Fibroblast of skin of scalp (primary cell): ENCODE measurements at places on chromosomes 12 and 14.

DNA sequence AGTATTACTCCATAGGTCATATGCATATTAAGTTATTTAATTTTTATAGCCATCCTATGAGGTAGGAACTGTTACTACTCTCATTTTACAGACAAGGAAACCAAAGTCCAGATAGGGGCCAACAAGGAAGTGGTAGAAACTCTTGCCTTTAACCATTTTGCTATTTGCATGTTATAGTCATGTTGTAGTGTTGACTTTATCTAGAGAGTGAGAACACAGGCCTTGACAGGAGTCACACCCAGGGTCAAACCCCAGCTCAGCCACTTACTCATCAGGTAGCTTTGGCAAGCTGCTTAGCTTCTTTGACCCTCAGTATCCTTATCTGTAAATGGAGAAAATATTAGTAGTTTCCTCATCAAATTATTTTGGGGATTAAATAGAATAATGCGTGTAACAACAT is 156.2 kb downstream of the CAND1 start:
- DNase-seq = no peak

DNA sequence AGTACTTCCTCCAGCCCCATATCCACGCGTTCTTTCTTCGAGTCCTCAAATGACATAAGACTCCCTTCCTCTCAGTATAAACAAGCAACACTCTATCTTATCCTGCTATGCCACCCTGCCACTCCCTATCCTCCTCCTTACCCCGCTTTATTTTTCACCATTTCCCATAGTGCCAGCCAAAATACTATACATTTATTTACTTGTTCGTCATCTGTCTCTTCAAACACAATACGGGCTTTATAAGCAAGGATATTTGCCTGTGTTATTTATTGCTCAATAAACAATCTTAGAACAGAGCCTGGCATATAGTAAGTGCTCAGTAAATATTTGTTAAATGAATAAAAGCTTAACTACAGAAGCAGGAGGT is 444.9 kb downstream of the EGLN3 start:
- DNase-seq = no peak

DNA sequence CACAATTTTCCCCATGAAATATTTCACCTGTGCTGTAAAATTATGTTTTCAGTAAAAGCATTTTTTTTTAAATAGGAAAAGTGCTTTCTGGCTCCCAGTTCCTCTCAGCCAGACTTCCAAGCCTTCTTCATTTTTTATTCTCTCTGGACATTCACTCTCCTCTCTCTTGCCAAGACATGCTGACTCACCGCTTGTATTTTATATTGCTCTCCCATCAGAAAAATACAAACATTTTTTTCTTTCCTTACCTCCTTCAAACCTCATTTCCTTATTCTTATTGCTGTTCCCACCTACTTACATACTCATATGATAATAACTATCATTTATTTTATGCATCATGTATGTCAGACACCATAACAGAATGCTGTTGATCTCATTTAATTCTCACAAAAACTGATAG is 37.7 kb upstream of the ZNF641 start:
- no peak for DNase-seq

DNA sequence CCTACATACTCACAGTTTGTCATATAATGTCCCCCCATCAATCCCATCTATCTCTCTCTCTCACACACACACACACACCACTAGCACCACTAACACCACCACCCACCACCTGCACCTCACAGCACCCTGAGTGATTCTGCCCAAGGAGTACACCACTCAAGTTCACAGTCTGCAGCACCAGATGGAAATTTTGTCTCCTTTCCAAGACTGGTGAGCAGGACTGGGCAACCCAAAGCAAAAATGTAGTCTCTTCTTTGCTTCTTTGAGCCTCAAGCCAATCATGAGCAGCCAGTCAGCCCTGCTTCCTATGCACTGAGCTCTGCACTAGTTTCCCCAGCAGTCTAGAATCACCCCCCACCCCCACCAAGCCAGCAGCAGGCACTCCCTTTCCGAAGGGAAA is 15.0 kb upstream of the ARMH4 start:
- DNase-seq = no peak

- DNase-seq = no peak
Measured at GRCh38 chr12:64635356-64635998, 25.2 kb downstream of the RASSF3 start.

GRCh38 chr14:36256126-36256801 is 64.2 kb downstream of the MBIP start:
- no peak for DNase-seq

DNA sequence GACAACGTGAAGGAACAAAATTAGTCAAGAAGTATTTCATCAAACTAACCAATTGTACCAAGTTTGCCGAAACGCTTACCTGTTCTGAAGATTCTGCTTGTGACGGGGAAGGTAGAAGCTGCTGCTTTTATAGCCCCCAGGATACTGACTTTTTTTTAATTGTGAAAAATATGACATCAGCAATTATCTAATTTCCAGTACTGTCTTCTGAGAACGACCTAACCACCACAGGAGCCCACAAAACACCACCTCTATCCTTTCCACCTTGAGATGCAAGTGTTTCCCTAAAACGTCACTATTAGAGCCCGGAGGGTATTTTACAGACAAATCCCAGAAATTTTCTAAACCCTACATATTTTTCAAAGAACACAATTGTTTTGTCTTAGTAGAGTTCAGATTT is at the start of gene IL22:
Gene IL22 (minus strand): TSS at position 101 of the 400 bp plus-strand sequence. CDS start 156 bp downstream, outside the sequence.
- no peak for DNase-seq

GRCh38 chr12:58420503-58420902 is 479.1 kb downstream of the ATP23 start:
- no peak for DNase-seq

- no peak for DNase-seq
Measured at GRCh38 chr12:793711-794110, 41.3 kb downstream of the WNK1 start.

DNA sequence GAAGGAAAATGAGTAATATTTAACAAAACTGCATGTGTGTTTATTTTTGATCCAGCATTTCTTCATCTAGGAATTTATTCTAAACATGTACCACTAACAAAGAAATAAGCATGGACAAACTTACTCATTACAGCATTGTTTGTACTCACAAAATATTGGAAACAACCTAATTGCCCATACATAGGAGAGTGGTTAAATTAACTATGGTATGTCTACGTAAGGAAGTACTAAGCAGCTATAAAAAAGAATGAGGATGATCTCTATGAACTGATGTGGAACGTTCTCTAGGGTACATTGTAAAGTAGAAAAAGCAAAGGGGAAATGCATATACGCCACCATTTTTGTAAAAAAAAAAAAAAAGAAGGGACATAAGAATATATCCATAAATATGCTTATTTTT is 17.4 kb upstream of the TAS2R42 start:
- DNase-seq = no peak

- DNase-seq = no peak
Measured at GRCh38 chr14:76923431-76924370, 97.5 kb downstream of the LRRC74A start.

DNA sequence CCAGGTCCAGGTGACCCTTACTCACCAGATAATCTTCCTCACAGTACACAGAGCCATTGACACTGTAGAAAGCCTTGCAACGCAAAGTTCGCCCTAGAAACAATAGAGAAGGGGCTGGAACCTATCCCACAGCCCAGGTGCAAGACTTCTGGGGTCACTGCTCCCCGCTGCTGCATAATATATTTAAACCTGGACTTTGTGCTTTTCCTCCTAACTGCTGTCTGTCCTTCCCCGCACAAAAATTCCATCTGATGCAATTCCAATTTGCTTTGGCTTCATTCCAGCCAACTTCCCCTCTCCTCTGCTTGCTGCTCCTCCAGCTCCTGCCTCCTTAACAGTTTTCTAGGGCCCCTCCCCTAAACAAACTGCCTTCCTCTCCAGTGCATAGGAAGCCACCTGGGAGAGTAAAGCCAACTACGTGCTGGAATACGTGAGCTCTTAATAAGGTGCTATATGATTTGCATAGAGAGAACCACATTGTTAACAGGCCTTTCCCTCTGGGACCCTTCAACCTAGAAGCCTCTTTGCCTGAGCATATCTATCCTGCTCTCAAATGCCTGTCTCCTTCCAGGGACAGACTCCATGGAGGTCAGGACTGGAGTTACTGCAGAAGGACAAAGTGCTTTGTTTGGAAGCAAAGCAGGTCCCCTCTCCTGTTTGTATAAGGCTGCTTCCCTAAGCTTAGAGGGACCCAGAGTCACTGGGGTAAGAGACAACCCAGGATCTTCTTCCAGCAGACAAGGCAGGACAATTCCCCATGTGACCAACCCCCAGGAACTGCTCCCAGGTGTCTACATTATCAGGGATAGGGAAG is 5.5 kb downstream of the AJUBA start:
- peak; percentile 82 for DNase-seq

- no peak for DNase-seq
Measured at GRCh38 chr12:51941604-51942003, 9.9 kb upstream of the ACVR1B start.

DNA sequence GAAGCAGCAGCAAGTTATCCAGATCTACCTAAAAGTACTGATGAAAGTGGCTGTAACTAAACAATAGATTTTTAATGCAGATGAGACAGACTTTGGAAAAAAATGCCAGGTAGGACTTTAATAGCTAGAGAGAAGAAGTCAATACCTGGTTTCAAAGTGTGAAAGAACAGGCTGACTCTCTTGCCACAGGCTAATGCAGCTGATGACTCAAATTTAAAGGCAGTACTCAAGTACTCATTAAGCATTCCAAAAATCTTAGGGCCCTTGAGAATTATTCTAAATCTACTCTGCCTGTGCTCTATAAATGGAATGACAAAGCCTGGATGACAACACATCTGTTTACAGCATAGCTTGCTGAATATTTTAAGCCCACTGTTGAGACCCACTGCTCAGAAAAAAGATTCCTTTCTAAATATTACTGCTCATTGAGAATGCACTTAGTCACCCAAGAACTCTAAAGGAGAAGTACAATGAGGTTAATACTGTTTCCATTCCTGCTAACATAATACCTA is 68.6 kb upstream of the SYT1 start:
- DNase-seq = no peak

- DNase-seq = no peak
Measured at GRCh38 chr14:95268350-95268749, 51.4 kb downstream of the CLMN start.

DNA sequence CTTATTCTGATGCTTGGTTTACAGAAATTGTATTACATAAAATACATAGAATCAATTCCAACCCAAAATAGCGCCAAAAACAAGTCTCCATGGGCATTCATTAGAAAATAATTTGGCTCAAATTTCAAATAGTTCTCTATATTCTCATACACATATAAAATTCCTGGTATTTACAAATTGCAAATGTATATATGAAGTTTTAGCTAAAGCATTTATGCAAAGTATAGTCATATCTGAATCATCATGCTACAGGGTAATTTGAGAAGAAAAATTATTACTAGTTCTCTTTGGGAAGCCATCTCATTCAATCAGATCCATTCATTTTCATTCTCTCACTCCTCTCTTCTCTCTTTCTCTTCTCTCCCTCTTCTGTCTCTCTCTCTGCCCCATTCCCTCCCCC is 257.8 kb downstream of the DPF3 start:
- DNase-seq = peak; percentile 69

DNA sequence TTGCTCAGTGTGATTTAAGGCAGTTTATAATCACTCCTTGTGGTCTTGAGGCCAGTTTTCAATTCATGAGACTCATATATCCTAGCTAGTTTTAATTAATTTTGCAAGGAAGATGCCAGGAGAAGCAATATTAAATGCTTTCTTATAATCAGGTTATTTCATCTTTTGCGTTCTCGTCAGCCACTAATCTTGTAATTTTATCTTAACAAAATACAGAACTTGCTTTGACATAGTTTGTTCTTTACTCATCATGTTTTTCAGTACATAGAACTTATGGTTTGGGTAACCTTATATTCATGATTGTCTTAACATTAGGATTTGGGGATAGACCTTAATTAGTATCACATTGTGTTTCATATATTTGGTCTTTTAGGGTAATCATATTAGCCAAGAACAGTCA is 76.0 kb downstream of the LIN52 start:
- DNase-seq = no peak

DNA sequence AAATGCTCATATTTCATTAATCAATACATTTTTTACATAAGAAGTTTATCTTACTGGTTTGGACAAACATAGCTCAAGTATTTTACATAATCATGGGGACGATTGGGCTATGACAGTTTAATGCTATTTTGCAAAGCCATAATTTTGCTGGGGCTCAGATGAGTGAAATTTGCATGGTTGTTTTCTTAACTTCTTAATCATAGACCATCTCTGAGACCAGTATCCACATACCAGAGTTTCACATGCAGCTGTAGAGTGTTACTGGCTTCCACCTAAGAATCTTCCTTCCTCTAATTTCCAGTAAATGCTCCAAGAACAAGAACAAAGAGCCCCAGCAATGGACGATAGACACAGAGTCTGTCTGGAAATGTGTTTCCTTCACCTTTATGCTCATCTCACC is 303.0 kb upstream of the TMEM132C start:
- DNase-seq = peak; percentile 36

DNA sequence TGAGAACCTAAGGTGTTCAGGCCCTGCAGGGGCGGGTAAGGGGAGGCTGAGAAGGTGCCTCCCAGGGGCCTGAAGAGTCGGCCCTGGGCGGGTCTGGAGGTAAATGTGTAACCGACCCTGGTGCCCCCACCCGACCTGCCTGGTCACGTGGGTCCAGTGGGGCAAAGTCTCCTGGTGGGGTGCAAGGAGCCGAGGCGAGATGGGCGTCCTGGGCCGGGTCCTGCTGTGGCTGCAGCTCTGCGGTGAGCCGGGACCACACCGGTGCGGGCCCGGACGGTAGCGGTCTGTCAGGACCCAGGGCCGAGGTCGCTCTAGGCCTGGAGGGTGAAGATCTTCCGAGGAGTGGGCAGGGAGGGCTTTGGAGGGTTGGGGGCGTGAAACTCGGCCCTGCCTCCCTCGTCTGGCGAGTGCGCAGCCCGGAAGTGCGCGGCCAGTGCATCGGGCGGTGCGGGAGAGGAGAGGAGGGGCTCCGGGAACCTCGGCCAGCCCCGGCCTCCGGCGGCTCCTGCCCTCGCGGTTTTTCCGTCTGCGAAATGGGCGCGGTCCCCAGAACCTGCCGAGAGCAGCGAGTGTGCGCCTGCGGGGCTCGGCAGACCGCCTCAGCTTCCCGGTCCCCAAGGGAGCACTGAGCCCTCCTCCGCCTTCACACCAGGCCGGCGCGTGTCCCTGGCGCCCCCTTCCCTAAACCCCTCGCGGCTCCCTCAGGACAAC is at the start of gene AMN:
Gene AMN (plus strand): TSS at position 174 of the 711 bp plus-strand sequence. CDS start 26 bp downstream, at position 200.
- DNase-seq = peak; percentile 7

GRCh38 chr14:104295681-104296387 is 157.4 kb downstream of the KIF26A start:
- no peak for DNase-seq

- no peak for DNase-seq
Measured at GRCh38 chr12:34602213-34602940, 580.1 kb downstream of the ALG10 start.

GRCh38 chr12:99157946-99158345 is 489.6 kb upstream of the GARIN6 start:
- DNase-seq = peak; percentile 15

DNA sequence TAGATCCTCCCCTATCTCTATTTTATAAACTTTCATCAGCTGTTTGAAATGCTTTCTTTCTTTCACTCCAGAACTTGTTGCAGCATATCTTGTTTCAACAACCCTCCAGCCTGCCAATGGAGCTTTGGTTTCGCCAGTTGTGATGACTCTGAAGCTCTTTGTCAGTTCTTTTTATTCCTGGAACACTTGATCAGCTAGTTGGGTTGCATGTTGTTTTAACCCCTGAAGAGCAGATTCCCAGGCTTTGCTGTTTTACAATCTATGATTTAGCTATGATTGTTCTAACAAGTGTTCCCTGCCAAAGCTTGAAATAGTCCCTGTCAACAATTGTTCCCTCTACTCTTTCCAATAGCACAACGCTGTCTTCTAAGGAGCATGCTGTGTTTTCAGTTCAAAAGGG is 50.6 kb upstream of the FUT8 start:
- DNase-seq = peak; percentile 37
